Activated T-helper 2 cell treated with anti-CD3 and anti-CD28 coated beads, Interferon-gamma antibody, Interleukin-2, Interleukin-4, amounts not matched to agents 10 μg/mL and 5 μg/mL and 100 μg/mL, durations not matched to agents 14 hours and 24 hours and 36 hours (primary cell): ENCODE measurements at places on chromosomes 13 and 19.

GRCh38 chr13:69524459-69525150 is 583.0 kb upstream of the ATXN8OS start:
- DNase-seq: no peak

- DNase-seq: no peak
These were observed 34.1 kb upstream of the WDFY2 start for GRCh38 chr13:51550151-51550550.

GRCh38 chr19:44529536-44529935 is at the start of gene CEACAM20:
Gene CEACAM20, minus strand, starts transcription at chr19:44529675. Its CDS starts 166 bp downstream, at chr19:44529509.
- DNase-seq: no peak

DNA sequence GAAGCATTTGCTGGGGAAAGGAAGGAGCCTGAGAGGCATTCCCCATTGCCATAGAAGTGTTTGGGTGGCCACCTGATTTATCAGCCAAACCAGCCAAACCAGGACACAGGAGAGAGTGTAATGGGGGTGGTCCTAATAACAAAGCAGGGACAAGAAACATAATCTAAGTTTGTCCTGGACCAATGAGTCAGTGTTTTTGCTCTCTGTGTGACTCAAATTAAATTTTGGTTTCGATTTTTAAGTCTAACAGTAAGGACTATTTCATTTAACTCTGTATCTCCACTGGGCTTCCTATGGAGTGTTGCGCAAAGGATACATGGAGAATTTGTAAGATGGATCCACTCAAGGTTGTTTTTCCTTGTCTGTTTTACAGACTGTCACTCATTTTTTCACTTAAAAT is 19.5 kb upstream of the TRPC4 start:
- DNase-seq: no peak

- DNase-seq: no peak
These were observed 68.2 kb downstream of the CDADC1 start for GRCh38 chr13:49315756-49316482.

DNA sequence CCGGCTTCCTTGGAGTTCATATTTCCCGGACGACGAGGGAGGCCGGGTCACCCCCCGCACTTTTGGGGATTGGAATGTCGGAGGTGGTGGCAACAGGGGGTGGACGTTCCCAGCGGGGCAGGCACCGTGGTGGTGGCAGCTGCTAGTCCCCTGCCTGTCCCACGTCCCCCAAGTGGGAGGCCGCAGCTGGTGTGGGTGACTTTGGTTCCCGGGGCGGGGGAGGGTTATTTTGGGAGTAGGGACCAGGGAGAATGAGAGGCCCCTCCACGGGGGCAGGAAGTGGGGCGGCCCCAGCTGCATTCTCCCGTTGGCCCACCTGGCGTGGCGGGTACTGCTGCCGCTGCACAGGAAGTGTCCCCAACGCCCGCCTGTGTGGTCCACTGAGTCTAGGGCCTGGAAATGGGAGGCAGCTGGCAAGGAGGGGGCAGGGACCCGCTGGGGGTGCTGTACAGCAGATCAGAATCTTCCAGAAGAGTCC is 11.1 kb upstream of the PLIN3 start:
- DNase-seq: no peak

DNA sequence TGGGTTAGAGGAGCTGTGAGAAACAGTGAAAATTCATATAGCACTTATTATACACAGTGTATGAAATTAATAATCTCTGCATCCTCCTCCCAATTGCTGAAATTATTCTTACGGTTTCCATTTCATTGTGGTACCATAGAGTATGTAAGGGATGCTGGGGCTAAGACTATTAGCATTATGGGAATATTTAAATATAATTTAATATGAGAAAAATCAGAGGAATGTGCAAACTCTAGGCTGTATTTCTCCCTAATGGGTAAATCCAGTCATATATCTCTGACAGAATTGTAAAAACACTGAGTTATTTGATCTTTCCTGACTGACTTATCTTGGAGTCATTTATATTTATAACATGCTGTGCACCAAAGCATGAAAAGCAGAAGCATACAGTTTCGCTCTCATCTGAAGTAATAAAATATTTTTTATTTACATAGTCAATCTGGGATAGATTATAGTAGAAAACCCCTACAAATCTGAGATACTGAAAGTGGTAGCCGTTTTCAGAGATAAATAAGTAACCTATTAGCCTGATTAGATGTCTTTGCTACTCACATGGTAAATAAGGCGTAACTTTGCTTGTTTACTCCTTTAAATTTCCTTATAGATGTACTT is 34.9 kb downstream of the LRCH1 start:
- no peak for DNase-seq

DNA sequence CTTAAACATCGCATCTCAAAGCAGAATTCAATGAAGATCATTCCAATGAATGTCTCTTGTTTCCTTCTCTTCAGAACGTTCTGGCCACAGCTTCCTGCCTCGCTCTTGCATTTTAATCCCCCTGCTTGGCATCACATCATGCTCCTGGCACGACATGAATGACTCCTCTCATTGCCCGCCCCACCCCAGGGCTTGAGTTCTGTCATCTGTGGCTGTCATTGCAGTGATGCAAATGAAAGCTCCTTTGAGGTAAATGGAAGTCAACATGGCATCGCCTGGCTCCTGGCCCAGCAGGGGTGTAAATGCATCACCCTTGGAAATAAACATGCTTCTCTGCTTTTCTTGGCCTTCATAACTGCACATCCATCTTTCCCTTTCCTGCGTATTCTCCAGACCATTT is 48.6 kb downstream of the SCEL start:
- DNase-seq: no peak

- DNase-seq: no peak
These were observed 32.6 kb downstream of the SLC7A1 start for GRCh38 chr13:29562786-29563438.

DNA sequence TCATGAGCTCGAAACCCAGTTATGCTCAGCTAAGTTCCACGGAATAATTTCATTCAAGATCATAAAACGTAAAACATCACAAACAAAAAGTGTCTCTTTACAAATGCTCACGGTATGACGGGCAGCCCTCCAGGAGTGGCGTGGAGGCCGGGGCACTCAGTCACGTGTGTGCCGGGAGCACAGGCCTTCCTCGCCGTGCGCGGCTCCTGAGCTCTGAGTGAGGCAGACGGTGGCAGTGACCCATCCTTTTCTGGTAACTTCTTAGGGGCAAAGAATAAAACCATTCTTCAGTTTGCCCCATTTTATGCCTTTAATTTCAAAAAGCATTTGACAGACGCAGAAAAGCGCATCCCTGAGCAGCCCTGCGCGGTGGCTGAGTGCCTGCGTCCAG is 72.8 kb downstream of the ATP11A start:
- no peak for DNase-seq

DNA sequence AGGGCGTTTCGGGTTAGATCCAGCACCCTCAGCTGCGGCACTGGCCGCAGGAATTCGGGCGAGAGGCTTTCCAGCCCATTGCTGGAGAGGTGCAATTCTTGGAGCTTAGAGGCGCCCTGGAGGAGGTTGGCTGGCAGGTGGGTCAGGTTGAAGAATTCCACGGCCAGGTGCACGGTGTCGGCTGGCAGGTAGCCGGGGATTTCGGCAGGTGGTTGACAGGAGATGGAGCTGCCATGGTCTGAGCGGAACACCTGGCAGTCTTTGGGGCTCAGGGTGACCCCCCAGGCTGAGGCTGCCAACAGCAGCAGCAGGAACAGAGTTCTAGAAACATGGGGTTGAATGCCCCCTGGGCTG is 1.3 kb downstream of the LRG1 start:
- DNase-seq: no peak

GRCh38 chr19:35639321-35639639 is 2.3 kb upstream of the ETV2 start:
- DNase-seq: no peak

GRCh38 chr19:797528-798414 is 519 bp downstream of the PTBP1 start:
- peak; percentile 89 for DNase-seq

DNA sequence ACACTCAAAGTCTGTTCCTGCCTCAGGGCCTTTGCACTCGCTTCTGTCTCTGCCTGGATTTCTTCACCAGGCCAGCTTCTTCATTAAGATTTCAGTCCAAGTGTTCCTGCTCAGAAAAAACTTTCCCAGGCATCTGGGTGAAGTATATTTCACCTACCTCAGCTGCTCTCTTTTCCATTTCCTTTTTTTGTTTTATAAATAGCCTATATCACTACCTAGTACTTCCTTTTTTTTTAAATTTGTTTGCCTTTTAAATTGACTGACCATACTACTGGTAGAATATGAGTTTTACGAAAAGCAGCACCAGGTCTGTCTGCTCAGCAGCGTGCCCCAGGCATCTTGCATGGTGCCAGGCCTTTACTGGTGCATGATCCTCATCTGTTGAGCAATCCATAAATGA is 1064.4 kb downstream of the UQCRFS1 start:
- no peak for DNase-seq

DNA sequence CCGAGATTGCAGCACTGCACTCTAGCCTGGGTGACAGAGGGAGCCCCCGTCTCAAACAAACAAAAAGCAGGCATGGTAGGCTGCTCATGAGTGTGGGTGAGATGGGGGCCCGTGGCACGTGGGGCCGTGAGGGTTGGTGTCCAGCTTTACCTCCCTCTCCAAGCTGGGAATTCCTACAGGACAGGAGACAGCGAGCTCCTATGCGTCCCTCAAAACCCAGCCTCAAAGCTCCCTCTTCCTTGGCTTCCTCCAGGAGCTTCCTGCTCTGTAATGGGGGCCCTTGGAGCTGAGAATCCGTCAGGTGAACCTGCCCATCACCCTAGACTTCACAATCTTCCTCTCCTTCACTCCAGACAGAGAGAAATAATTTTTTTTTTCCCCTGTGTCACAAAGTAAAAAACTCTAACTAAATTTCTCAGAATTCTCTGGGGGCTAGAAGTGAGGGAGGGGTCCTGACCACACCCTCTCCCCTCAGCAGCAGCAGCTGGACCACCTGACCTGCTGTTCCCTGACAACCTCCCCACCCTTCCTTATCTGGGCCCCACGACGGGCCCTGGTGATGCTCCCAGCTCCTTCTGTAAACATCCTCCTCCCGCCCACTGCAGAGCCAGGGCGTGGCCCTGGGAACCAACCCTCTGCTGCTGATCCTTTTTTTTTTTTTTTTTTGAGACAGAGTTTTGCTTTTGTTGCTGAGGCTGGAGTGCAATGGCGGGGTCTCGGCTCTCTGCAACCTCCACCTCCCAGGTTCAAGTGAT is 22.1 kb upstream of the WDR18 start:
- DNase-seq: no peak

DNA sequence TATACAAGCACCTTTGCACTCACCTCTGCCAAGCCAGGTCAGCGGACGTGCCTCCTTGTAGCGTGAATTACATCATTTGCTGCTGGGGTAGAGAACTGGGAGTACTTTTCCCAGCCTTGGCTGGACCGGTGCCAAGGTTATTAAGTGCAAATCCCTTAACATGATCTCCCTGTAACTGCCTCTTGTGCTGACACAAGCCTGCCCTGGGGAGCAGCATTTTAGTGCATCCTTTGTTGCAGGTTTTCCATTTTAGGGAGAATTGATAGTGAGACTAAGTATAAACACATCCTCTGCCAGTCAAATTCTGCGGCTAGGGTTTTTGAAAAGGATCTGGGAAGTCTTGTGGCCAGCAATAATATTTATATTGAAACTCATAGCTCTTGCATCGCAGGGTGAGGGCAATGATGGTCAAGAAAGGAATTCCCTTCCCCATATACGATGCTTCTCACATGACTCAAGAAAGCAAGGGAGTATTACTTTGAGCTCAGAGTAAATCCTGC is 32.7 kb upstream of the DCLK1 start:
- DNase-seq: no peak

GRCh38 chr13:97879646-97880310 is 73.7 kb upstream of the IPO5 start:
- DNase-seq: no peak

DNA sequence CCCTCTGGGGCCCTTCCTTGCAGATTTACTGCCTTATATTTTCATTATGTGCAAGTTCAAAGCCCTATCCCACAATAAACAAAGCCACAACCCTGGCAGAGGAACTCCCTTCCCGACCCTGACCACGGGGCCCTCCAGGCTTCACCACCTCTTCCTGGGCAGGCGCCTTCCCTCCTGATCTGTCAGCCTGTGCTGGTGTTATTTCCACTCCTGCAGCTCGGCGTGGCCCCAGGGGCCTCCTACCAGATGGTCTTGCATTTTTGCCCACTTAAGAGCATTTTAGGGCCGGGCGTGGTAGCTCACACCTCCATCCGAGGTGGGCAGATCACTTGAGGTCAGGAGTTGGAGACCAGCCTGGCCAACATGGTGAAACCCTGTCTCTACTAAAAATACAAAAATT is 22.8 kb downstream of the SLC15A1 start:
- no peak for DNase-seq

GRCh38 chr13:46778890-46779289 is 18.1 kb downstream of the ESD start:
- no peak for DNase-seq

GRCh38 chr13:75687150-75687763 is 51.1 kb downstream of the LMO7 start:
- DNase-seq: no peak

DNA sequence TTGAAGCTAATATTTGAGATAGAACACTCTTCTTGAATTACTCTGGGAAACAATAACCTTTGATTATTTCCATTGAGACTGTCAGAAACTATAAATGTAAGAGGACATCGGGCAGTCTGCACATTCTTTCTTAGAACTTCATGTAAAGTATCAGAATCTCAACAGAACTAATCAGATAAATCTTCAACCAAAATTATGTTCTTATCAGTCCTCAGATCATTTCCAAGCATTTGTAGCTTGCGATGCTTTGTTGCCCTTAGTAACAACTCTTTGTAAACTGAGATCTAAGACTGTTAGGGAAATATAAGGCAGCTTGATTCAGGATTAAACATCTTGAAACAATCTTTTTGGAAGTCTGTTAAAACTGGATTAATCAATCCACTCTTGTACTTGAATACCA is 70.3 kb downstream of the FNDC3A start:
- DNase-seq: no peak

DNA sequence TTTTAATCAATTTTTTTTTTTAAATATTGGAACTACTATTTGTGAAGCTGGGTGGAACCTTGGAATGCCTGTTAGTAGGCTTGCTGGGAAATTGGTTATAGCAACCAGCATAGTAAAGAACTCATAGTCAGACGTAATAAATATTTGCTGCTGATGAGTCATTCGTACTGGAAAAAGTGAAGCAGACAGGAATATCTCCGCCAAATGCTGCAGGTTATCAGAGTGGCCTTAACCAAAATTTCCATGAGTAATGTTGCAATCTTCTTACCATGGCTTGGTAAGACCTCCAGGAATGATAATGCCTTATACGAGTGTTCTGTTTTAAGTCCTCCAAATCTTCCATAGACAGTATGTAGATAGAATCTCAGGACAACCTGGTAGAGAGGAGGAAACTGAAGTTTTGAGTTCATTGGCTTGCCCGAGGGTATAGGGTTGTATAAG is 34.2 kb downstream of the MBNL2 start:
- no peak for DNase-seq
